ENCODE measurements at places on chromosomes 2 and 18.

- no peak for DNase-seq
These were observed 32.5 kb downstream of the TET3 start for GRCh38 chr2:74017223-74017622.

- DNase-seq = no peak
These were observed 84.2 kb upstream of the SALL3 start for GRCh38 chr18:78895207-78896001.

GRCh38 chr2:13779996-13780395, 852.5 kb upstream of the LRATD1 start:
- no peak for DNase-seq

DNA sequence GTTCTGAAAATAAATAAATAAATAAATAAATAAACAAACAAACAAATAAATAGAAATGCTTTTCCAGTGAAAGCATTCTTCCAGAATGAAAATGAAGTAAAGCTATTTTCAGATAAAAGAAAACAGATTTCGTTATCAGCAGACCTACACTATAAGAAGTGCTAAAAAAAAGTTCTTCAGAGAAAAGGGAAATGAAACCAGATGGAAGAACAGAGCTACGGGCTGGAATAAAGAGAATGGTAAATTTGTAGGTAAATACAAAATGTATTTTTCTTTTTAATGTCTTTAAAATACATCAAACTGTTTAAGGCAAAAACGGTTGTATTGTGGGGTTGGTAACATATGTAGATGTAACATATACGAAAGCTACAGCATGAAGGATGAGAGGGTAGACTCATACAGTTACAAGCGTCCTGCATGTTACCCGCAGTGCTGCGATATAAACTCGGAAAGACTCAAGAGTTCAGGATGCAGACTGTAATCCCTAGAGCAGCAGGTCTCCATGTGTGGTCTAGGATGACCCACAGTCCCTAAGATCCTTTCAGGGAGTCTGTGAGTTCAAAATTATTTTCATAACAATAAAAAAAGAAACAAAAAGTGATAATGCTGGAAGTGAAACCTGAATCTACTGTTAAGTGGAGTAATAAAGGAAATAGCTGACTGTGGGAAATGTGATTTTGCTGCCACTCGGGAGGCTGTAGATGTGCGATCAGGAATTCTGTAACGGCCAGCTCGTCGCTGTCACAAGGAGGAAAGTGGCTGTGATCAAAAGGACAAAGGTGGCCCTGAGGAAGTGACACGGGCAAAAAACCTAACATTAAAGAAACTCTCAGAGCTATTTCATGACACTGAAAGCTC, 5.3 kb upstream of the RAB12 start:
- DNase-seq = no peak

- DNase-seq = no peak
These were observed 7.4 kb downstream of the SOCS6 start for GRCh38 chr18:70296289-70296688.

GRCh38 chr2:100365434-100365833, 43.1 kb upstream of the LONRF2 start:
- DNase-seq = no peak

DNA sequence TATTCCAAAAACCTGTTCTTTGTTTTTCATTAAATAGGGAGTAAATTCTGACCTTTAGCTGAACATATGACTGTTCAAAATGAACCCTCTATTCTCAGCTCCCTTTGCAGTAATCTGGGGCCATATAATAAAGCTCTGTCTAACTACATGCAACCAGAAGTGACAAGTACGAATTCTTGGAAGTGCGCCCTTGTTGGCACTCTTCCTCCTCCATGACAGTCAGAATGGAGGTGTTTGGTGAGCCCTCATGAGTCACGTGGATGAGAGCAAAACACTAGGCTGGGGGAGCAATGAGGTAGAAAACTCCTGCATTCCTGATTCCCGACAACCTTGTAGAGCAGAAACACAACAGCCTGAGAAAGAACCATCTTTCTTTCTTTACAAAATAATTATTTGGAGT, 552.9 kb downstream of the FBXO15 start:
- DNase-seq = no peak

- DNase-seq = no peak
These were observed 668.8 kb downstream of the TDRD15 start for GRCh38 chr2:21792571-21792970.

GRCh38 chr2:119550856-119551255, 6.6 kb downstream of the CFAP221 start:
- no peak for DNase-seq

- DNase-seq = no peak
These were observed 2.4 kb downstream of the C2orf42 start for GRCh38 chr2:70188460-70188859.

- no peak for DNase-seq
These were observed 33.9 kb downstream of the MAP4K4 start for GRCh38 chr2:101731221-101732054.

All from activated CD8-positive, alpha-beta memory T cell treated with anti-CD3 and anti-CD28 coated beads for 1 hour (primary cell).